ENCODE measurements at places on chromosomes 1 and 21. TPM values are rescaled to one million over a fixed set of nuclear protein-coding genes. Genes with fewer than 3 reads are reported as not detected.
A peak's percentile ranks its signal among the peaks of the same experiment; 100 is the strongest.

SYNC gene
- 17.4 TPM for total RNA-seq

SMYD2 gene
- 21.6 TPM for total RNA-seq

GRCh38 chr1:198837278-198838021 lies 198.6 kb downstream of the PTPRC start:
- no peak for DNase-seq

- DNase-seq, result peak; percentile 58
These were observed 40.7 kb downstream of the CASQ2 start for GRCh38 chr1:115727706-115728249.

- peak; percentile 69 for DNase-seq
These were observed 760 bp upstream of the TINAGL1 start for GRCh38 chr1:31575369-31576140.
